A673 (cell line): ENCODE measurements at places on chromosomes 3 and 15. TPM values are rescaled to one million over a fixed set of nuclear protein-coding genes. Genes with fewer than 3 reads are reported as not detected.

DNA sequence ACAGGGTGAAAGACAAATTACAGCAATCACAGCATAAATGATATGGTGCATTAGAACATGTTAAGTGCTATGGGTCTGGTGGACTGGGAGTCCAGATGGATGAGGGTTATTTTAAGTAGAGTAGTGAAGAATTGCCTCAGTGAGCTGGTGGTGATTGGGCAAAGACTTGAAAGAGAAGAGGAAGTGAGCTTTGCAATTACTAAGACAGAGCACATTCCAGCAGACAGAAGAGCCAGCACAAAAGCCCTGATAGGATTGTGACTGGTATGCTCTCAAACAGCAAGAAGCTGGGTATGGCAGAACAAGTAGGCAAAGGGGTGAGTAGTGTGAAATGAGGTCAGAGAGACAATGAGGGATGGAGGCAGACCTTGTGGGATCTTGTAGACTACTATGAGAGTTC, 2.1 kb upstream of the ACKR4 start:
- no peaks in the 10 kb centered on the region for H3K27me3 ChIP-seq
- DNase-seq: peak; percentile 24
- no peak overlapping the region for H3K4me3 ChIP-seq
- H3K4me1 ChIP-seq: peaks cover 18% of the 10 kb centered on the region
- no peaks in the 10 kb centered on the region for H3K36me3 ChIP-seq

DNA sequence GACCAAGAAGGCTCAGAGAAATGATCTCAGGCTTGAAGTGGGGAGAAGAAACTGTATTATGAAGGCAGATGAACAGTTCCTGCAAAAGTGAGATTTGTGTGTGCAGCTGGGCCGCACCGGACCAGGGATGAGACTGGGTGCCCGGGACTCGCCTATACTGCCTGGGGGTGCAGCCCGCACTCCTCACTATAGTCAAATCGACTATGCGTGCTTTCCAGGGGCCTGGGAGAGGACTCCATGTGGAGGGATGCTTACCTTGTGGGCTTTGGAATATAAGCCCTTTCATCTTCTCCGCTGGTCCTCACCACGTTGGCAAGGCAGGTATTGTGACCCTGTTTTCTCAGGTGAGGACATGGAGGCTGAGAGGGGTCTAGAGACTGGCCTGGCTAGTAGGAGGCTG, 32.9 kb upstream of the APOD start:
- H3K27me3 ChIP-seq: no peaks in the 10 kb centered on the region
- H3K4me1 ChIP-seq: no peaks in the 10 kb centered on the region
- no peak overlapping the region for H3K27ac ChIP-seq
- H3K4me3 ChIP-seq: no peak overlapping the region
- H3K36me3 ChIP-seq: no peaks in the 10 kb centered on the region
- no peak for DNase-seq

Gene CSTA
- total RNA-seq: 3.8 and 6.5 TPM in 2 replicates

DNA sequence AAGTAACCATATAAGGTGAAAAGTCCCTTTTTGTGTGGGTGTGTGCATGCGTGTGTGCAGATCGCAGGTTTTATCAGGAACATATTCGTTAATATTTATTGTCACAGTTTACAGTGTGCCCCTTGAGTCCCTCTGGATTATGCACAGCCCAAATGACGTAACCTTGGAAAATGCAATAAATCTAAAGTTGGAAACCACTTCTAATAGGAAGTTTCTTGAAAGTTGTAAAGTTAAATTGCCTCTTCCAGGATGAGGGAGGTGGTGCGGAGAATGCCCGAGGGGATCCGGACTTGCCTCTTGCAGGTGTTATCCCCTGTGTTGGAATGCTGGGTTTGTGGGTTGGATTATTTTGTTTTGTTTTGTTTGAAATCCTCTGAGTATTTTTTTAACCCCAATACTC, 143.3 kb downstream of the CMSS1 start:
- H3K36me3 ChIP-seq: no peaks in the 10 kb centered on the region
- no peak overlapping the region for H3K4me3 ChIP-seq
- H3K27me3 ChIP-seq: no peaks in the 10 kb centered on the region
- no peak for DNase-seq
- H3K4me1 ChIP-seq: no peaks in the 10 kb centered on the region

Gene FOXP1
- 52.2 and 58.4 TPM in 2 replicates for total RNA-seq

GRCh38 chr3:9653565-9654248, 4.4 kb downstream of the MTMR14 start:
- H3K4me1 ChIP-seq: no peaks in the 10 kb centered on the region
- H3K27ac ChIP-seq: no peak overlapping the region
- no peak overlapping the region for H3K4me3 ChIP-seq
- peaks cover 13% of the 10 kb centered on the region for H3K36me3 ChIP-seq
- DNase-seq: no peak
- no peaks in the 10 kb centered on the region for H3K27me3 ChIP-seq

- no peak overlapping the region for H3K27ac ChIP-seq
- no peaks in the 10 kb centered on the region for H3K27me3 ChIP-seq
- H3K4me3 ChIP-seq: no peak overlapping the region
- H3K4me1 ChIP-seq: no peaks in the 10 kb centered on the region
- H3K36me3 ChIP-seq: no peaks in the 10 kb centered on the region
- no peak for DNase-seq
Observed at GRCh38 chr3:186193534-186194450, 84.9 kb upstream of the ETV5 start.

DNA sequence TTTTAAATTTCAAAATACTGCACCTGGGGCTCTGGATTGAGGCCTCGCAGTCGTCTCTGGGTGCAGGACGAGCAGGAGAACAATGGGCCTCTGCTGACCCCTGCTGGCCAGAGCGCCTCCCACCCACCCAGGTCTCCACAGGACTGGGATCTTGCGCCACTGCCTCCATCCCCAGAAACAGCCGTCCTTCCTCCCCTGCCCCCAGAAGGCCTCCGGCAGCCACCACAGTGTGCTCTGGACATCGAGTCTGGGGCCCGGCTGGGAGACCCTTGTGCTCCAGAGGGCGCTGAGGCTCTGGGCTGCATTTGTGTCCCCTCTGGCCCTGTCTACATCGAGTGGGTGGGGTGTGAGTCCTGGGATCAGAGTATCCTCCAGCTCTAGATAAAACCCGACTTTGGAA, 6.7 kb upstream of the ACSBG1 start:
- no peaks in the 10 kb centered on the region for H3K4me1 ChIP-seq
- H3K27ac ChIP-seq: no peak overlapping the region
- DNase-seq: peak; percentile 80
- no peaks in the 10 kb centered on the region for H3K27me3 ChIP-seq
- no peaks in the 10 kb centered on the region for H3K36me3 ChIP-seq
- no peak overlapping the region for H3K4me3 ChIP-seq

DNA sequence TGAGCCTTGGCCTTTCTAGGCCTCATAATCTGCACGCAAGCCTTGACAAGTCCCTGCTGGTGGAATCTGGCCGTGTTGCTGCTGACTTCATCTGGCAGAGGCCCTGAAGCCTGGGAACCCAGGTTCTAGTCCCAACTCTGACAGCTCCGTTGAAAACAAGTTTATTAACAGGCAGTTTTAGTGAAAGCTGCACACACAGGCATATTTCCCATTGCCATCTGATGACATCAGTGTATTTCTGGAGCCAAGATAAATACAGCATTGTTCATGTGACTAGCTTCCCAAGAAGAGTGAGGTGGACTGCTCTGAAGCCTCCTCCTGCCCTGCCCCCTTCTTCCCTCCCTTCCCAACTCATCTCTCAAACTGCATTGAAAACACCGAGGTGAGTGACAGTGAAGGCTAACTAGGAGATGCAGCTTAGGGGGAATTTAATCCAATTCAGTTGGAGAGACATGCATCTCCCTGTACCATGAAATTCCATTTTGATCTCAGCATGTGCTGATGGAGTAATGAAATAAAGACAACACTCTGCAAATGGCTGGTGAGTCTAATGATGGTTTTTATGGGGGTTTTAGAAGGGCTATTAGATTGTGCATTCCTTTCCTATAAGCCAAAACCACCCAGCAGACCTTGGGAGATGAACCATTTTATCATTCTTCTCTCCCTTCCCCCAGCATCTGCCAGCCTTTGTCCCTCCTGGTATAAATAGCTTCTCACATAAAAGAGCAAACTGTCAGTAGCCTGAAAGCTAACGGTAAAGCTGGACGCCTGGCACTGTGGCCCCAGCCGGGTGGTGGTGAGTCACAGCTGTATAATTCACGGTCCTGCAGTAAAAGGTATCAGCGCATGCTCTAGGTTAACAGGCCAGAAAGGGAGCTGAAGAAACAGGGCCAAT, 38.0 kb downstream of the PRICKLE2 start:
- H3K4me3 ChIP-seq: no peak overlapping the region
- no peaks in the 10 kb centered on the region for H3K27me3 ChIP-seq
- no peaks in the 10 kb centered on the region for H3K36me3 ChIP-seq
- peaks cover 10% of the 10 kb centered on the region for H3K4me1 ChIP-seq
- no peak overlapping the region for H3K27ac ChIP-seq

GRCh38 chr3:45646051-45646585, 43.1 kb upstream of the SACM1L start:
- no peaks in the 10 kb centered on the region for H3K36me3 ChIP-seq
- DNase-seq: no peak
- H3K4me3 ChIP-seq: no peak overlapping the region
- H3K27ac ChIP-seq: no peak overlapping the region
- H3K27me3 ChIP-seq: no peaks in the 10 kb centered on the region

GRCh38 chr15:26773917-26774316, 1.1 kb upstream of the GABRB3 start:
- H3K27ac ChIP-seq: no peak overlapping the region
- no peak for DNase-seq
- H3K36me3 ChIP-seq: no peaks in the 10 kb centered on the region
- no peaks in the 10 kb centered on the region for H3K27me3 ChIP-seq

Gene RASGRF1
- total RNA-seq: 0.42 and 0.73 TPM in 2 replicates

Gene CP
- not detected in 2 replicates for total RNA-seq

Gene CHAC1
- total RNA-seq: 11.6 and 26.8 TPM in 2 replicates

Gene LPCAT4
- 37.8 and 53.1 TPM in 2 replicates for total RNA-seq

- no peak for DNase-seq
- no peak overlapping the region for H3K27ac ChIP-seq
- H3K4me3 ChIP-seq: no peak overlapping the region
- H3K36me3 ChIP-seq: no peaks in the 10 kb centered on the region
Observed at GRCh38 chr3:44424758-44425157, 52.7 kb downstream of the ZNF445 start.

GRCh38 chr15:40782609-40783227, 12.9 kb downstream of the C15orf62 start:
- no peak overlapping the region for H3K27ac ChIP-seq
- no peaks in the 10 kb centered on the region for H3K27me3 ChIP-seq
- peaks cover 15% of the 10 kb centered on the region for H3K36me3 ChIP-seq
- DNase-seq: peak; percentile 56
- H3K4me1 ChIP-seq: peaks cover 9% of the 10 kb centered on the region

DNA sequence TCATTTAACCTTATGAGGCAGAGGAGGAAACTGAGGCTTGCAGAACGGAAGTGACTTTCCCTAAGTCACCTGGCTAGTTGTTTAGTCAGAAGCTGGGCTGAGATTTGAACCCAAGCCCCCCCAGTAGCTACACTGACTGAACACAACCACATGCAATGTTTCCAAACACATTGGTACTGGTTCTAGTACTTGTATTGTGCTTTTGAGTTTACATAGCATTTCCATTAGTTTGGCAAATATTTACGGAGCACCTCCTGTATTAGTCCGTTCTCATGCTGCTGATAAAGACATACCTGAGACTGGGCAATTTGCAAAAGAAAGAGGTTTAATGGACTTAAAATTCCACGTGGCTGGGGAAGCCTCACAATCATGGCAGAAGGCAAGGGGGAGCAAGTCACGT, 56.3 kb upstream of the ITGA11 start:
- H3K36me3 ChIP-seq: no peaks in the 10 kb centered on the region
- no peak overlapping the region for H3K27ac ChIP-seq
- DNase-seq: no peak
- H3K27me3 ChIP-seq: peaks cover 29% of the 10 kb centered on the region
- no peak overlapping the region for H3K4me3 ChIP-seq

- no peaks in the 10 kb centered on the region for H3K27me3 ChIP-seq
- no peaks in the 10 kb centered on the region for H3K36me3 ChIP-seq
- H3K27ac ChIP-seq: no peak overlapping the region
Observed at GRCh38 chr3:196706327-196706726, 5.7 kb downstream of the CEP19 start.

- H3K36me3 ChIP-seq: no peaks in the 10 kb centered on the region
- no peaks in the 10 kb centered on the region for H3K27me3 ChIP-seq
- DNase-seq: peak; percentile 66
- H3K4me3 ChIP-seq: no peak overlapping the region
Observed at GRCh38 chr3:133949438-133949837, 53.8 kb upstream of the RAB6B start.

Gene ZNF80
- total RNA-seq: not detected in 2 replicates

DNA sequence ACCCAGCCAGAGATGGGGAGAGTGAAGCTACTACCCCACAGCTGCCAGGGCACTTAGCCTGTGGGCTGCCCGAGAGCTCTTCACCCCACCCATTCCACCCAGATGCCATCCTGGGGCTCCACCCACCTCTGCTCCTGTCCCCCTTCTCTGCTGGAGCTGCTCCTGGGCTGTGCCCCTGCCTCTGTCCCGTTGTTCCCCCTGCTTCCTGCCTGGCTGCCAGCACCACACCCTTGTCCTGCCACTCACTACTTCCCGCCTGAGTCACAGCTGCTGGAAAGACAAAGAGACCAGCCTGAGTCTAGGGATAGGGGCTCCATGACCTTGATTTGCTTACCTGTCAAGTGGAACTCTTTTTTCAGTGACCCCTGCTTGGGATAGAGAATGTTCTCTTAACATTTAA, 12.4 kb downstream of the GNAI2 start:
- no peak for DNase-seq
- H3K4me1 ChIP-seq: peaks cover 9% of the 10 kb centered on the region
- H3K27me3 ChIP-seq: no peaks in the 10 kb centered on the region
- H3K27ac ChIP-seq: no peak overlapping the region

DNA sequence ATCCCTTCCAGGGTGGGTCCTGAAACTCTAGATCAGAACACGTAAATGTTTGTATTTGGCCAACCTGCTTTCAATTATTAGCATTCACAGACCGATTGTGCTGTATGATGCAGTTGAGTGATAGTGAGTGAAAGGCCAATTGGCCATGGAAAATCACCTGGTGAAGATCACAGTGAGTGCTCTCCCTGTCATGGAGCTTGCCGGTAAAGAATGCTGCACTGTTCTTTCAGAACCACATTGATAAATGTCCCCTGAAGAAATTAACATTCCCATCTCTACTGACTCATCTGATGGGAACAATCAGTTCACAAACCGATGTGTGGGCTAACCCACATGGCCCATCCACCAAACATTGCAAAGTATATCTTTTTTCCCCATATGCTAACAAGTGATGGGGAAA, 324.8 kb upstream of the TBL1XR1 start:
- DNase-seq: no peak
- H3K4me1 ChIP-seq: peaks cover 1% of the 10 kb centered on the region
- H3K36me3 ChIP-seq: no peaks in the 10 kb centered on the region
- no peak overlapping the region for H3K4me3 ChIP-seq
- no peaks in the 10 kb centered on the region for H3K27me3 ChIP-seq

Gene DLL4
- total RNA-seq: 0.11 and 0.15 TPM in 2 replicates

DNA sequence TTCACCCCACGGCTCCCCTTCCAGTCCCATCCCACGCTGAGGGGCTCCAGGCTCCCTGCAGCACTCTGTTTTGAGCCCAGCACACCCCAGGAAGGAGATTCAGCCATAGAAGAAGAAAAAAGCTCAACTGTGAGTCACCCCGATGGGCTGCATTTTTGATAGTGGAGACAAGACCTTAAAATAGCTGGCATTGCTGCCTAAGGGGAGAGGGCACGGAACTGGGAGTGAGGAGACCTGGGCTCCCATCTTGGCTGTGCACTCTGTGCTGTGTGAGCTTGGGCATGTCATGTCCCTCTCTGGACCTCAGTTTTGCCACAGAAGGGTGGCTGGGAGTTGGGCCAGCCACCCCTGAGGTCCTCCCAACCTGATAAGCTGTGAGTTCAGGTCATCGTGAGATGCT, 57.2 kb upstream of the SMAD6 start:
- no peak overlapping the region for H3K27ac ChIP-seq
- no peak overlapping the region for H3K4me3 ChIP-seq
- no peak for DNase-seq

Gene TMEM45A
- total RNA-seq: 3.4 and 5.0 TPM in 2 replicates
